ENCODE measurements at places on chromosomes 2 and 18.
A peak's percentile ranks its signal among the peaks of the same experiment; 100 is the strongest.

GRCh38 chr2:164882276-164882675, 40.7 kb upstream of the COBLL1 start:
- no peak for DNase-seq

DNA sequence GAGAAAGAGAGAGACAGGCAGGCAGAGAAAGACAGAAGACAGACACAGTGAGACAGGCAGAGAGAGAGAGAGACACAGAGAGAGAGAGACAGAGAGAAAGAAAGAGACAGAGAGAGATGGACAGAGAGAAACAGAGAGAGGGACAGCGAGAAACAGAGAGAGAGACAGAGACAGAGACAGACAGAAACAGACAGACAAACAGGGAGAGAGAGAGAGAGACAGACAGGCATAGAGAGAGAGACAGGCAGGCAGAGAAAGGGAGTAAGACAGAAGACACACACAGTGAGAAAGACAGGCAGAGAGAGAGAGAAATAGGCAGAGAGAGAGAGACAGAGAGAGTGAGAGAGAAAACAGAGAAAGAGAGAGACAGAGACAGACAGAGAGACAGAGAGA, 105.3 kb upstream of the ANKRD30BL start:
- no peak for DNase-seq

DNA sequence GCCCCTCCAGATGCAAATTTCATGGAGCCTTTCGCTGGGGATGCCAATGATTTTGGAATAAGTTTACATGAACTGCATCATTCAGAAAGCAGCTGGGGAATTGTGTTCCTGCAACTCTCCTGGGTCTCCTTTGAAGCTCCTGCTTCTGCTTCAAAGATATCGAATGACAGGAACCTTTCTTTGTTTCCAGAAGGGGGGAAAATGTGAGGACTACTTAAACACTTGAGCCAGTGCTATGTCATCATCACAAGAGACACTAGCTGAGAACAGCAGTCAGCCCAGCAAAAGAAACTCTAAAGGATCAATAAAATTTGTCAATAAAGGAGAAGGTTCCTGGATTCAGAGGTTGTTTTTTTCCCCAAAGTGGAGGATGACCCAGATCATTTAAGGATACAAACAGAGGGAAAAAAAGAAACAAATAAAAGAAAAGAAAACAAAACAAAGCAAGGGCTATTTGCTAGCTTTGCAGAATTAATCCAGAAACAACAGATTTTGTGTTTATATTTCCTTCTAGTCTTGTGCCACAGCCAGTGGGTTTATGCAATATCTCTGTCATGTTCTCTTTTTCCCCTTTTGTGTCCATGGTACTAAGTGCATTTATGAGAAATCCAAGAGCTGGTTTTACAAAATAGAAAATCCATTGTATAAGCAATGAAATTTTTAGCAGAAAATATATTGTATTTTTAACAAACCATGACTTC, 463.7 kb downstream of the CDH2 start:
- no peak for DNase-seq

- peak; percentile 35 for DNase-seq
Measured at GRCh38 chr18:10851824-10852319, 297.5 kb downstream of the PIEZO2 start.

DNA sequence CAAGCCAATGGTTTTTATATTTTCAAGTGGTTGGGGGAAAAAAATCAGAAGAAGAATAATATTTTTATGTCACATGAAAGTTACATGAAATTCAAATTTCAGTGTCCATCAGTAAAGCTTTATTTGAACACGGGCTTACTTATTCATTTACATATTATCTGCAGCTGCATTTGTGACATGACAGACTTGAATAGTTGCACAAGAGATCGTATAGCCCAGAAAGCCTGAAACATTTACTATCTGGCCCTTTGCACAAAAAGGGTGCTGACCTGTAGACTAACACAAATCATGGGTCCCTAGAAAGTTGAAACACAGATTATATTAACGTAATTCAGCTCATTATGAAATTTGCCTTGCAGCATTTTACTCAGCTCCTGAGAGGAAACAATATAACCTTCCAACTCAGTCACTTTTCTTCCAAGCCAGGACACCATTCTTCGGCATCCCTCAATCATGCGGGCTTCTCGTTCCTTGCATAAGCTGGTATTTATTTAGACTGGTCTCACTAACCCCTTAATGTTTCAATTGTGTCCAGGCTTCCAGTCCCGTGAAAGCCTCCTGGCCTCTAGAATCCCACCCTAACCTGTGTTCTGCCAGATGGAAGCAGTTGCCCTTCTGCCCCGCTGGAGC, 402.7 kb downstream of the SETBP1 start:
- no peak for DNase-seq

DNA sequence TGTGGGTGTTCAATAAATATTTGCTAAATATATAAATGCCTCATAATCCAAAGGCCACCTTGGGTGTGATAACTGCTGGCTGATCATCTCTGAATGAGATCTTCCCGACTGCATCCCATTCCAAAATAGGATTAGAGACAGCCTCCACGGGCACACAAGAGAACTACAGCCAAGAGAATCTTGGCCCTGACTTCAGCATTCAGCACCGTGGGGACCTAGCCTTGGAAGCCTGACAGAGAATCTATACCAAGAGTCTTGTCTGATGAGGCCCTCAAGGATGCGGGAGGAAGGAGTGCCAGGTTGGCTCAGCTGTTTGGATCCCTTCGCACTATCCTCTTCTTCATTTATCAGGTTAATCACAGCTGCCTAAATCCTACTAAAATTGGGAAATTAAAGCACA, 85.8 kb downstream of the RBM43 start:
- no peak for DNase-seq

- DNase-seq: no peak
Measured at GRCh38 chr2:134289225-134289624, 35.4 kb downstream of the MGAT5 start.

GRCh38 chr18:9474108-9474982, 968 bp upstream of the RALBP1 start:
- DNase-seq: peak; percentile 1

GRCh38 chr2:160434254-160434948, 59.2 kb downstream of the RBMS1 start:
- DNase-seq: no peak

- DNase-seq: no peak
Measured at GRCh38 chr2:27379383-27379835, 1.1 kb downstream of the ZNF513 start.

- no peak for DNase-seq
Measured at GRCh38 chr2:174775571-174775980, 11.3 kb upstream of the CHRNA1 start.

- no peak for DNase-seq
Measured at GRCh38 chr18:24111936-24112335, 26.9 kb upstream of the CABYR start.

GRCh38 chr18:44679914-44680272, 795 bp upstream of the SETBP1 start:
- peak; percentile 30 for DNase-seq

- no peak for DNase-seq
Measured at GRCh38 chr2:70431716-70432347, 121.8 kb downstream of the TGFA start.

DNA sequence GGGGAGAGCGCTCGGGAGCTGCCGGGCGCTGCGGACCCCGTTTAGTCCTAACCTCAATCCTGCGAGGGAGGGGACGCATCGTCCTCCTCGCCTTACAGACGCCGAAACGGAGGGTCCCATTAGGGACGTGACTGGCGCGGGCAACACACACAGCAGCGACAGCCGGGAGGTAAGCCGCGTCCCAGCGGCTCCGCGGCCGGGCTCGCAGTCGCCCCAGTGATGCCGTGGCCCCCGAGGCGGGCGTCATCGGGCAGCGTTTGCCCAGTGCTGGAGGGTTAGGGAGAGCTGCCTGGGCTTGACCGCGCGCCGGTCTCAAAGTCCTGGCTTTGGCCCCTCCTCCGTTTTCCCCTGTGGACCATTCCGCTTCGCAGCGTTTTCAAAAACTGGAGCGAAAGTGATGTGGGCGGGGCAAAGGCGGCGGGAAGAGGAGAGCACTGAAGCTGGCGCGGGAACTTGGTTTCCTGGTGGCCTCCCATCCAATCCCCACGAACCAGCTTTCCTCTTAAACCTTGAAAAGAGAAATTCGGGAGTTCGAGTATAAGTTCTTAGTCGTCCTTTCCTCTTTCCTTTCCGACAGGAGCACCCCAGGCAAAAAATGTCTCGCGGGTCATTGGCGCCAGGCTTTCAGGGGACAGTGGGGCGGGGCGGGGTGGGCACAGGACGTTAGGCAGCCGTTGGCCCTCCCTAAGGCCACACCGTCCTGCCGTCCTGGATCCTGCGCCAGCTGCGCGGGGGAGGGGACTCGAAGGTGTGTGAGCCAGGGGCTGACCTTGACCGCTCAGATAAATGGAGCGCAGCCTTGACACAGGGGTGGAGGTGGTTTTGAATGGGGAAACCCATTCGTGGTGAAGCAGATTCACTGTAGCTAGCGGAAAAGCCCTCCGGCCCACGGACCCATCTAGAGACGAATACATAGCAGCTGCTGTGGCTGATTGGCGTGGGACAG, 821 bp downstream of the TYMS start:
- peak; percentile 48 for DNase-seq

DNA sequence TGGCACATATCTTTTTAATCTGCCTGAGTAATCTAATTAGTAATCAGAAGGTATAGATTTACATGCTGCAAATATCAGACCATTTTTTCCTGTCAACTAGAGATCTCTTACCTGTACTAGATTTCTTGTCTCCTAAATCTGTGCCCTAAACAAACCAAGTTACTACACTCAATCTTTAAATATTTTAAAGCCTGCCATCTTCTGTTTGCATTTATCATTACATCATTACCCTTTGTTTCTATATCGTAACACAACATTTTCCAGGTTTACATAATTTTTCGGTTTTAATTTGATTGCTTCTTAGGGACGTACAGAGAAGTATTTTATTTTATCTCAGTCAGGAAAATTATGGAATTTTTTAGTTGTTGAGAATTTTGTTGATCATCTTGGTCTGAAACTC, 25.7 kb downstream of the PSMA8 start:
- DNase-seq: peak; percentile 30

DNA sequence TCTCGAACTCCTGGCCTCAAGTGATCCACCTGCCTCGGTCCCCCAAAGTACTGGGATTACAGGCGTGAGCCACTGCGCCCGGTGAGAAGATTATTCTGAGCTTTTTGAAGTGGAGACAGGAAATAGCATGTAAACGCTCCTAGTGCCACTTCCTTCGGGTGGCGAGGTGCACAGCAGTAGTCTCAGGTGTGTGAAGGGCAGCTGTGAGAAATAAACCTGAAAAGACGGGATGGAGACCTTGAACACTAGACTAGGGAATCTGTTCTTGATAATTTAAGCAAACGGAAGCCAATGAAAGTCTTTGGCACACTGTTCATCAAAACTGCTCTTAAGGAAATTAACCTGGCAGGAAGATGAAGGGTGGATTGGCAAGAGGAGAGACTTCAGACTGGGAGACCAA, 439 bp upstream of the PLEKHH2 start:
- peak; percentile 24 for DNase-seq

DNA sequence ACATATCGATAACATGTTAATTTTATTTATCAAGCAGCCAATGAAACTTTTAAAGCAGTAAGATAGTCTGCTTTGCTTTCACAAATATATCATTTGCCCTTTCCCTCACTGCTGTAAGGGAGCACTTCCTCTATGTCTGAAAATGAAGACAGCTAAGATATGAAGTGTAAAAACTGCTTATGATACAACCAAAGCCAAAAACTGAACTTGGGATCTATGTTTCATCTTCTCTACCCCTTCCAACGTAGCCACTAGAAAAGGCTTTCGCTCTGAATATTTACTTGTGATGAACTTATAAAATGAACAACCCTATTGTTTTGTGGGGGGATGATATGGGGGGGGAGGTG, 140.3 kb downstream of the TCF4 start:
- no peak for DNase-seq

DNA sequence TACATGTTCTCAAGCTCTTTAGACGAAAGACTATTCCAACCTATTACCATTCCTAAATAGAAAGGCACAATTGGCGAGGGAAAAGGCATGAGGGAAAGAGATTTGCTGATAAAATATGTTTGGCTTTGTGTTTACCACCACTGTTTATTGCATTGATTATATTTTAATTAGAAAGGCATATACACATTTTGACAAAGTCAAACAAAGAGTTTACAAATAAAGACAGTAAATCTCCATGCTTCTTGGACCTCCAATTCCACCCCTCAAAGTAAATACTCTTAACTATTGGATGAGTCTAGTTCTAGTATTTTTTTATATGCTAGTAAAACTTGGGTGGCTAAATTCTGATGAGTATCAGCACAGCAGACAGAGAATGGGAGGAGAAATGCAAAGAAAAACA, 521.4 kb downstream of the FBXO15 start:
- DNase-seq: no peak

DNA sequence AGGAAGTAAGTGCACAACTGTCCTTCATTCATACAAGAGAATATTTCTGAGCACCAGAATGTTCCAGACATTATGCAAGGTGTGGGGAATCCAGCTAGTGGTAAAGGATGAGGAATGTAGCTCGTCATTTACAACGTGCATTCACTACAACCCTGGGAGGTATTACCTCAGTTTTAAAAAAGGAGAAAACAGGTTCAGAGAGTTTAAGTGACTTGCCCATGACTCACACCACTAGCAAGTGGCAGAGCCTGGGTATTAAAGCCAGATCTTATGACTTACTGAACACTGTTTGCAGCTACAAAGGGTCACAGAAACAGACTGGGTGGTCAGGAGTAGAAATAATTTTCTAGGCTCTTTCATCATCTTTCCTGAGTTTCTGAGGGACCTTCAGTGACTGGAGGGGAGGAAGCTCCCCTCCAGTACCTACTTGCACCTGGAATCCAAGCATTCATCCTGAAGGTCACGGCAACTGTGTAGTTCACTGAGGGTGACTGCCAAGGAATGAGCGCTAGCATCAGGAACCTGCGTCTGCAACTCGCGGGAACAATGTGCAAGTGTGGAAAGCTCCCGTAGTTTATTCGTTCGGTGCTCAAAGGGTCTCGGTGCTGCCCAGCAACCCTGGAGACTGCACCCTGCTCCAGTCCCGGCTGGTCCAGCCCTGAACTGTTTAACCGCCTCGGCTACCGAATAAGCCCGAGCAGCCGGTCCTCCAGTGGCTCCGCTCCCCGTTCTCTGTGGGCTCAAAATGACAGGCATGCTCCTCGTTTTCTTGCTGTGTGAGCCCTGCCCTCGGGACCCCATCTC, 647 bp downstream of the CCDC121 start:
- DNase-seq: no peak

- no peak for DNase-seq
Measured at GRCh38 chr2:59249441-59250306, 1008.5 kb upstream of the FANCL start.

GRCh38 chr2:224952936-224953657, 89.2 kb downstream of the DOCK10 start:
- DNase-seq: peak; percentile 57

DNA sequence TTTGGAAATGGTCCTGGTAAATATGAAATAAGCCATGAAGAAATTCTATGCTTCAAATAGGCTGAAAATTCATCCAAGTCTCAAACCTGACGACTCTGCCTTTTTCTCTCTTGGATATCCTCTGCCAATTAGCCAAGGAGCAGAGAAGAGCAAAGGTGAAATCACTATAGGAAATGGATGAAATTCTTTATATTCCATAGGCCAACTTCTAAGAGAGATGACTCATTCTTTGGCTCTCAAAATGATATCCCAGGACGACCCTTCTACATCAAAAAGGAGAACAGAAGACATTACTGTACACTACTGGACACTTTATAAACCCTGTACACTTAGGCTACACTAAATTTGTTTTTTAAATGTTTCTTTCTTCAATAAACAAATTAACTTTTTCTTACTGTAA, 22.7 kb downstream of the PDE1A start:
- DNase-seq: no peak
